ENCODE measurements at places on chromosomes 7 and 10.
A peak's percentile ranks its signal among the peaks of the same experiment; 100 is the strongest.

DNA sequence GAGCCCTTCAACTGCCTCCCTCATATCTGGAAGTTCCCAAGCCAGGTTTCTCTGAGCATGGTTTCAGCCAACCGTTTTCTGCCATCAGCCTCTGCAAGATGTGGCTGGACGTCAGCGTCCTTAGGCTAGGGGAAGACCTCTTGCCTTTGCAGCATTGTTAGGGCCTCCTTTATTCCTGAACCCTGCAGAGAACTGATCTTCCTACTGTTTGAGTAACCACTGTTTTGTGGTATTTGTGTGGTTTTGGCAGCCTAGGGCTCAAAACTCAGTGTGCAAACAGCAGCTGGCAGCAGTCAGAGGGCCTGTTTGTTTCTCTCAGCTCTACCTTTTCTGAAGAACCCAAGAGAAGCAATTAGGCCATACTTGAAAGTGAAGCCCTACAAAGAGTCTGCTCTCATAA, 83.4 kb upstream of the SEMA3E start:
- DNase-seq = no peak

- no peak for DNase-seq
Observed at GRCh38 chr7:5624386-5625365, 156.8 kb downstream of the RNF216 start.

DNA sequence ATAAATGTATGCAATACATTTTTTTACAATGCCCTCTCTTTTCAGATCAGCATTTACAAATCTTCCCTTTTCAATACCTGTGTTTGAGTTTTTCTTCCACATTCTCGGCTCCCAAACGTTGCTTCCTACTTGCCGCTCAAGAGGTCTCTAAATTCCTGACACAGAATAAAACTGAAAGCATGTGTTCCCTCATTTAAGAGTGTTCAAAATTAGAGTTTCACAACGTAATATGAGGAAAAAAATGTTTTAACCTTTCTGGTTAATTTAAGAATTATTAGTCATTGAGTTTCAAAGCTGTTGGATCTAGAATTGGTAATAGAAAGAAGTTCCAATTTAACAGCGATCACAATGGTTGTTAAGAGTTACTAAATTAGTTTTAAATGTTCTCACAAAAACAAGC, 100.4 kb downstream of the ARID5B start:
- DNase-seq = no peak

GRCh38 chr7:360454-361100, 70.6 kb downstream of the FOXL3 start:
- DNase-seq = no peak

GRCh38 chr7:95357623-95358022, 33.3 kb upstream of the PON1 start:
- no peak for DNase-seq

GRCh38 chr10:89813546-89813945, 112.2 kb downstream of the KIF20B start:
- DNase-seq = no peak

GRCh38 chr10:123563994-123564393, 102.2 kb upstream of the GPR26 start:
- DNase-seq = no peak

GRCh38 chr10:84088626-84089025, 50.7 kb upstream of the GHITM start:
- DNase-seq = no peak

DNA sequence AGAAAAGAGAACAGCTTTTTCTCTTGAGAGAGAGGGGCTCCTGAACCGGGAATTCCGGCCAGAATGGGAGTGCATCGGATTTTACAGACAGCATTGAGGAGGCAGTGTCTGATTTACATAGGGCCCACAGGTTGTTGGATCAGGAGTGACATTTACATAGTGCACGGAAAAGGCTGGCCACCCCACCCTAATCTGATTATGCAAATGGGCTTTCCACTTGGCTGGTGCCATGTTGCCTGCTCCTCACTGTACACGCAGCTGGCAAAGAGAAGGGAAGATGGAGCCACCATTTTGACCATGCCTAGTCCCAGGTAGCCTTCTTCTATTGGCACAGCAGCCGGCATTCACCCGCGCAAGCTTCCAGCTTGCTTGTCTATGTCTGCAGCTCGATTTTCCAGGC, 77.5 kb upstream of the FAM171A1 start:
- no peak for DNase-seq

GRCh38 chr10:90741926-90742565, 115.8 kb downstream of the HTR7 start:
- DNase-seq = peak; percentile 51

DNA sequence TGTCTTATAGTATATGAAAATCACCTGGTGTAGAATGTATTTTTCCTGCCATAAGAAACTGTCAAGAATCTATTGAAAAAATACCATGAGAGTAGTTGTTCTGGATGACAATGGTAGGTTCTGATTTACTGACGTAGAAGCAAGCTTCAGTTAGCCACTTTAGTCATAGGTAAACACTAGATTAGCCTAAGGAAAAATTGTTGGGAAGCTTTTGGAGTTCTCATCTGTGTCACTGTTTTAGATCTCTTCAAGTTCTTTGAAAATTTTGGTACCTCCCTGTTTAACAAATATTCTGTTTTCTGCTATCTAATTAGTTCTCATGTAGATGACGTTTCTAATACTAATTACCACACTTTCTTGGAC, 131.8 kb downstream of the ADK start:
- DNase-seq = no peak

GRCh38 chr7:139867847-139868246, 38.8 kb downstream of the TBXAS1 start:
- no peak for DNase-seq

DNA sequence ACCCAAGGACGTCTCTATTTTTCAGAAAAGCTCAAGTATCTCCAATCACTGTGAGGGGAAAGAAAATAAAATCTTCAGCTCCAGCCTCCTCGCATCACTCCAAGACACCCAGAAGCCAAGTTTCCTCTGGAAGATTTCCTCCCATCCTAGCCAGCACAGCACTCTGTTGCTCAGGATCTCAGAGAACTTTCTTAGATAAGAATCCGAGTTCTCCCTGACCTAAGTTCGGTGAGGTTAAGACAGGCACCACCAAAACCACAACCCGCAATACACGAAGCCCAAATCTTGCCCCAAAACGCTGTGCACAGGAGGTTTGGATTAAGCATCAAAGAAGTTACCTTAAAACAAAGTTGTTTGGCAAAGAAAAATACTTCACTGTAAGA, 4.2 kb downstream of the FAM53B start:
- no peak for DNase-seq

DNA sequence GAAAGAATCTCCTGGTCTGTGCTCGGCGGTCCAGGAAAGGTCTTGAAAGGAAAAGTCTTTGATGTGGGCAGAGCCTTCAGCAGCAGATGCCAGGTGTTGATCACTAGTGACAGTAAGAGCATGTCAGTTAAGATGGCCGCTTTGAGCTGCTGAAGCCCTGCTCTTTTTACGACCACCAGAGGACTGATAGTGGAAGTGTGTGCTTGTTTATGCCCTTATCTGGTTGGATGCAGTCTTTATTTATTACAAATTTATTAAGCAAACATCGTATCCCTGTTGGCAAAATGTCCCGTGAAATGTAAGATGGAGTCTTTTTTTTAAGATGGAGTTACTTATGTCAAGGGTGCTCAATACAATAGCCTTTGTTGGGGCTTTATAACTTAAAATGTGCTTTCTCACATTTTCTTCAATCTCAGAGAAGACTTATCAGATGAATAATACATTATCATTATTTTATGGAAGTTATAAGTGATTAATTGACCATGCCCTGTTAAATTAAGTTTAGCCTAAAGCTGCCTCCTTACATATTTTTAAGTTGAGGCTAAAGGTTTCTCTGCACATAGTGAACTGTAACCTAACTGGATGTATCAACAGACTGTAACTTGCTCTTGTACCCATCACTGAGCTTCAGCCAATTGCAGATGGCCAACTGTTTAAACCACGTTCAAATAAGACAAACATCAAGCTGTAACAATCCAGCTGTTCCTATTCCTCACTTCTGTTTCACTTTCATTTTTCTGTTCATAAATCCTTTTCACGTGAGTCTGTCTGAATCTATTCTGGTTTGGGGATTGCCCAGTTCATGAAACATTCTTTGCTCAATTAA, 97.4 kb upstream of the PIK3CG start:
- DNase-seq = peak; percentile 19

DNA sequence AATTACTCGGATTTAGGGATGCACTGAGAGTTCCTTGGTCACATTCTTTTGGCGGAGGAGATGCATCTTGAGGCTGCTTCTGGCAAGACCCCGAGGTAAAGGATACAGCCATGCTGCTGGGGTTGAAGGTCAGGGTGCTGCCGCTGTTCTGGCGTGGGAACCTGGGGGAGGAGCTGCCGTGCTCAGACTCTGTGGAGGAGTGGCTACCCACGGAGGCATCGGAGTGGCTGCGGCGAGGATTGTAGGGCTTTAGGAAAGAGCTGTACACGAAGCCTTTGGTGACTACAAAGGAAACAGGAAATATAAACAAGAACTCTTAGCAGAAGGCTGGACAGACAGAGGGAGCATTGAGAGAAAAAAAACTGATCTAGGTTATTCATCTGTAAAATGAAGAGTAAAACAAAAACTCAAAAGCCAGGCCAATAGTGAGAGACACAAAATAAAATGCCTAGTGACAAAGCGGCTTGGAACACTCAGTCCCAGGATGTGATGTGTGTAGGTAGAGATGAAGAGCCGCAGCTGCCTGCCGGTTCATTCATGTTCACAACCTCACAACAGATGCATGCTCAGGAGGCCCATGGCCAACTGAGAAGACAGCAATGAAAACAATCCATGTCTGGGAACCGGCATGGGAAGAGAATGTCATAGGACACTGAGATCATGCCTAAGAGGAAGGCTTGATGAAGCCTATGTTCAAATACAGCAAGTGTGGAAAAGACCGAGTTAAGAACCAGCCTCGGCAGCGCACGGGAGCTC, 97.8 kb downstream of the ABCC2 start:
- DNase-seq = no peak

DNA sequence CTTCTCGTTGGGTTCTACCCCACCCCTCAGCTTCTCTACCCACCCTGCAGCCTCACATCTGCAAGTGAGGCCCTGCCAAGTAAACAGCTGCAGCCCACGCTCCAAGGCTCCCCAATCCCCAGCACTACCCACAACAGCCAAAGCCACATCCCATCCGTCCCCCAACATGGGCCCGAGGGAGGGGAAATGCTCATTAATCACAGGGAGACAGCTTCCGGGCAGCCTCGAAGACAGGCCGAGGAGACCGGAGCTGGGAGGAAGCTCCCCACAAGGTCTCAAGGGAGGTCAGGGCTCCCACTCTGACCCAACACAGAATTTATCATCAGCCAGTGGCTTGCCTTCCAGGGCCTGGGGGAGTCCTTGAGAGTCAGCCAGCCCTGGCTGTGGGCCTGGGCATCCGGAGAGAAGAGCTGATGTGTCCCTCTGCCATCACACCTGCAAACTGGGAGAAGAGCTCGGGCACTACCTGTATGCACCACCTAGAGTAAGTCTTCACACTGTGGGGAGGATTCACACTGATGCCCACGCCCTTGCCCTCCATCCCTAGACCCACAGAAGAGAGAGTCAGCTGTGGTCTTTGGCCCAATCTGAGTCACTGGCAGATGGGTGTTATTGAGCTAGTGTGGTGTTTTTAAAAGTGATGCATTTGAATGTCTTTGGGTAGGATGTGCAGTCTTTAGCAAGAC, 115.5 kb upstream of the ZMIZ1 start:
- DNase-seq = peak; percentile 82

GRCh38 chr7:131753620-131754222, 197.3 kb upstream of the PODXL start:
- peak; percentile 15 for DNase-seq
